ENCODE measurements at places on chromosomes 11 and 22. TPM values are rescaled to one million over a fixed set of nuclear protein-coding genes. Genes with fewer than 3 reads are reported as not detected.
A peak's percentile ranks its signal among the peaks of the same experiment; 100 is the strongest.

GRCh38 chr22:37295946-37296345, 13.6 kb downstream of the CYTH4 start:
- DNase-seq = no peak

DNA sequence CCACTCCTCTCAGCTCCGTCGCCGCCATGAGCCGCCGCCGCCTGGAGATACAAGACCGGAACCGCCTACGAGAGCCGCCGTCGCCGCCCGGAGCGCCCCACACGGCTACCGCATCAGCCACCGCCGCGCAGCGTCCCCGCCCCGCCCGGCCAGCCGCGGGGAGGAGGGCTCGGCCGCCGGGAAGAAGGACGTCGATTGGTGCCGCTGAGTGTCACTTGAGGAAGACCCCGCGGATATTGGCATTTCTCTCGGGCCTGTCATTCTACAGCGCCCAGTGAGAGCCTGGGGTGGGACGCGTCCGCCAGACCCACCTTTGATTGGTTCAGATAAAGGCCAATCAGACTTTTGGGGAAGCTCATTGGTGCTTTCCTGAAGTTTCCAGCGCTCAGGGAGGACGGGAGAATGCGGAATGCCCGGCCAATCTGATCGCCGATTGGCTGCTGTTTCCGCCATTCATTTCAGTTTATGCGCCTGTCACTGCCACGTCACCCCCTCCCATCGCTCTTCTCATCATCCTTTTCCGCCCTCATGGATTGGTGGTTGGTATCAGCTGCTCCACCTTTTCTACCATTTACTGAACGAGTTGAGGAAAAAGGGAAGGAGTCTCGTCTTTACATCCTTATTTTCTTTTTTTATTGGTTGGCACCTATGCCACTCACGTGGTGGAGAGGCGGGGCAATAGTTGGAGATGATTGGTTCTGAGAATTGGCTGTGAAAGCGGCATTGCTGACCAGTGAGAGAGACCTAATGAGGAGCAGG, at the start of gene OSBP:
Gene OSBP, minus strand, starts transcription at position 138 of the 759 bp plus-strand sequence. Its CDS starts 110 bp downstream, at position 28.
- peak; percentile 100 for DNase-seq

DNA sequence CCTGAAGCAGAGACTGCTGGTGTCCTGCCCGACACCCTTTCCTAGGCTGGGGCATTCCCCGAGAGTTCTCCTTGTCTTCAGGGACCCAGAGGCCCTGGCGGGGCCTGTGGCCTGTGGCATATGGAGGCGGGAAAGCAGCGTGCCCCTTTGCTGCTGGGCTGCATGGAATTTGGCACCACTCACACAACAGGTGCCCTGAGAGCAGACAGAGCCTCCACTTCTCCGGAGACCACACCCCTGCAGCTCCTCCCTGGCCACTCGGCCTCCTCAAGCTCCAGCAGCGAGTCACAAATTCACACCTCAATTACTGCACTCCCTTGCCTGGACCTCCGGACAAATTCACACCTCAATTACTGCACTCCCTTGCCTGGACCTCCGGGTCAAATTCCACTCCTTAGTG, 1375.2 kb downstream of the TBC1D22A start:
- no peak for DNase-seq

DNA sequence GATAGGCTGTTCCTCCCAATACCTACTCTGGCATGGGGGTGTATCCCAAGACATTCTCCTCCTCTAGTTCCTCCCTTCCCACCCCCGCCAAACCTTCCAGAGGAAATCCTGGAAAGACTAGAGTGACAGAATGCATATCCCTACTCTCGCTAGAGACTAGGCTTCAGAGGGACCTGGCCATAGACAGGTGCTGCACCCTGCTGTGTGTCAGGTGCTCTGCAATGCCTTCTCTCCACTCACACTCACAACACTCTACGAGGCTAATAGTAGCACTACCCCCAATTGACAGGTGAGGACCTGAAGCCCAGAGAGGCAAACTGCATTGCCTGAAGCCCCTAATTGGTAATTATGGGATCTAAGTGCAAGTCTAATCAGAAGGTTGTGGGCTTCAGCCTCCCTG, 46.2 kb upstream of the LMO1 start:
- DNase-seq = peak; percentile 7

GRCh38 chr22:43317239-43317638, 25.9 kb downstream of the SCUBE1 start:
- DNase-seq = no peak

DNA sequence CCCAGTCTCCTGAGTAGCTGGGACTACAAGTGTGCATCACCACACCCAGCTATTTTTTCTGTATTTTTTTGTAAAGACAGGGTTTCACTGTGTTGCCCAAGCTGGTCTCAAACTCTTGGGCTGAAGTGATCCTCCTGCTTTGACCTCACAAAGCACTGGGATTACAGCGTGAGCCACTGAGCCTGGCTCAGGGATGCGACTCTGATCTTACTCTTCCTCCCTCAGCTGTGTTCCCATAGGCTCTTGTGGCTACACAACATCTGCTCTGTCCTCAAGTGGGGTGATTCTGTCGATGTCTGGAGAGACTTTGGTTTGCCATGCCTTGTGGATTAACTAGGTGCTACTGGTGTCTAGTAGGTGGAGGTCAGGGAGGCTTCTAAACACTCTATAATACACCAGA, 127.0 kb upstream of the SERPIND1 start:
- no peak for DNase-seq

SCUBE2 gene
- total RNA-seq = 0.87 TPM

- DNase-seq = no peak
These were observed 83.9 kb upstream of the USP47 start for GRCh38 chr11:11757909-11758308.

KRTAP5-7 gene
- not detected for total RNA-seq

DNA sequence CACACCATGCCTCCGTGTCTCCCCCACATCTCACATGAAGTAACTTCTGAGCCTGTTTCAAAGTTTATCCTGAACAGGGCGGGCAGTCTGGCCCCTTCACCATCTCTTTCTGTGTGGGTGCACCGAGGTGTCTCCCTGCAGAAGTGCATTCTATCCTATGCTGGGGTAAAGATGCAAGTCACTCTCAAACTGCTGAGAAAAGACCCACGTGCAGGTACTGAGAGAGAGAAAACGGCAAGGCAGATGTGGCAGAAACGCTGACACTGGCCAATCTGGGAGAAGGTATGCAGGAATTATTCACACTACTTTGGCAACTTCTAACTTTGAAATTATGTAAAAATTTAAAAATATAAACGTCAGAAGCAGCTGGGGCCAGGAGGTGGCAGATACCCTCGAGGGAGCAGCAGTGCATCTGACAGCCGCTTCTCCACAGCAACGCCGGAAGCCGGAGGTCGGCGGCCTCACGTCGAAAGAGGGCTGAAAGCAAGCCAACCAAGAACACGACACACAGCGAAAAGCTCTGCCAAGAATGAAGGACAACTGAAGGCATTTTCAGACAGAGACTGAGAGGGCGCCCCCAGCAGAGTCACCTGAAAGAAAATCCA, 34.2 kb upstream of the MOB2 start:
- DNase-seq = no peak

KCNK7 gene
- not detected for total RNA-seq

DNA sequence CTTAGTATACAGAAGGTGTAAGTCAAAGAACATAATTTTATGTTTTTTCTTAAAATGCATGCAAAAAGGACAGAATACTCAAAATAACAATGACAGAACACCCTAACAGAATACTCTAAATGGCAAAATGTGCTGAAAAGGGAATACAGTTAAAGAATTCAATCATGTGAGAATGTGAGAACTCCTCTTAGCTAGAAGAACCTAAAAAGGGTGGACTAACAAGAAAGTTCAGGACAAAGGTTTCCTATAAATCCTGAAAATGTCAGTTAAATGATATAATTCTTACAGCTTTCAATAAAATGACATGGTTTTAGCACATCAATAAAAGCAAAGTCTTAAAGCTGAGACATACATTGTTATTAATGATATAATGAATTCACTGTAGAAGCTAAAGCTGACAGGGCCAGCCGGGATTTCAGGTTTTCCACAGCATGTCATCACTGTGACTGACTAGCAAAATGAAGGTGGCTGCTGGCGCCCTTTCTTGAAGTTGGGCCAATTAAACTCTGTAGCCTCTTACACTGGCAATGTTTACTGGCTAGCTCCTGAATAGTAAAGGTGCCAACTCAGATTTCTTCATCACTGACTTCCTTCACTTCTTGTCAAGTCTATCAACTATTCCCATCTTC, 244.4 kb downstream of the TTC28 start:
- DNase-seq = peak; percentile 38

ARHGAP8 gene
- 5.3 TPM for total RNA-seq

All from renal cortical epithelial cell (primary cell).